ENCODE measurements at places on chromosomes 6 and 20.

- DNase-seq = no peak
Observed at GRCh38 chr6:2514965-2515543, 235.7 kb downstream of the MYLK4 start.

DNA sequence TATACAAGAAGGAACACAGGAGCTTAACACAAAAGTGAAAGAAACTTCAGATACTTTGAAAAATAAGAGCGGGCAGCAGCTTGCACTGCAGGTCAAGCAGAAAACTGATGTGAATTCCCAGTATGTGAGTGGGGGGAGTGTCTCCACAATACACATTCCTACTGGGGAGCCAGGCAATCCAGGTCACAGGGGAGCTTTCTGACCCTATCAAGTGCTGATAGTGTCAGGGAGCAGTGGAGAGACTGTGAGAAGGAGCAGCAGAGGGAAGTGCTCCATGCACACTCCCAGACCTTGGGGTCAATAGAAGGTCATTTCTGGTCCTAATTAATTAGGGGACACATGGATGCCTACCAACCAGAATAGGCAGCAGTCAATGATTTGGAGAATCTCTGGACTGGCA is 59.4 kb downstream of the PDSS2 start:
- no peak for DNase-seq

- no peak for DNase-seq
Observed at GRCh38 chr20:3436864-3437574, 29.6 kb upstream of the DNAAF9 start.

DNA sequence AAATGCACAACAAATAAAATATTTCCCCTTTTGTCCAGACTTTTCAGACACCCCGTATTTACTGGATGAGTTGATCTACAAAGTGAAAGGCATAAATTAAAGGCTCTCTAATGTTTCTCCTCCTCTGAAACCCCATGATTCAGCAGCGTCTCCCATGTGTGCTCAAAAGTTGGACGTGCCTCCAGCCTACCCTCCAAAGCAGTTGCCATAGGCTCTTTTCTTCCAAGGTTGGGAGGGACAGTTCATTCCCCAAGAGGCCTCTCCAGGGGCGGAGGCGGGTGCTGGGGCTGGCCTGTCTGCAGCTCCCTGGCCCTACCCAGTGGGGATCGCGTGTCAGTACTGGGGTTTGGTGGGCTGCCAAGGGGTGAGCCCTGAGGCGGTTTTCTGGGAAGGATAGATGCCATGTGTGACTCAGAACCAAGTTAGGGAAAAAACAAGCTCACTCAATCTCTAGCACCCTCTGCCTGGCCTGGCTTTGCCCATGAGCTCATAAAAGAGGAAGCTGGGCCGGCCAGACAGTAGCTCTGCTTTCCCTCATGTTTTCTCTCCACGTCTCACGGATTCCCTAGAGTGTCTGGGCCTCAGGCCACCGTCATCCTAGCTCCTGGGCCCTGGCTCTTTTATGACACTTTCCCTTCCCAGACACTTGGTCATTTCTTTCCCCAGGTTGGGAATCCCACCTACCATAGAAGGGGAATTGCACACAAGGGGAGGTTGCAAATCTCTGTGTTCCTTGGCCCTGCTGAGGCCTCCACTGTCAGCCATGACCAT is 8.0 kb upstream of the IER3 start:
- DNase-seq = peak; percentile 96

GRCh38 chr6:71288228-71289038 is at the start of gene OGFRL1:
TSS of gene OGFRL1 (plus strand) at chr6:71288811. CDS start at chr6:71288937, 126 bp downstream.
- peak; percentile 85 for DNase-seq

DNA sequence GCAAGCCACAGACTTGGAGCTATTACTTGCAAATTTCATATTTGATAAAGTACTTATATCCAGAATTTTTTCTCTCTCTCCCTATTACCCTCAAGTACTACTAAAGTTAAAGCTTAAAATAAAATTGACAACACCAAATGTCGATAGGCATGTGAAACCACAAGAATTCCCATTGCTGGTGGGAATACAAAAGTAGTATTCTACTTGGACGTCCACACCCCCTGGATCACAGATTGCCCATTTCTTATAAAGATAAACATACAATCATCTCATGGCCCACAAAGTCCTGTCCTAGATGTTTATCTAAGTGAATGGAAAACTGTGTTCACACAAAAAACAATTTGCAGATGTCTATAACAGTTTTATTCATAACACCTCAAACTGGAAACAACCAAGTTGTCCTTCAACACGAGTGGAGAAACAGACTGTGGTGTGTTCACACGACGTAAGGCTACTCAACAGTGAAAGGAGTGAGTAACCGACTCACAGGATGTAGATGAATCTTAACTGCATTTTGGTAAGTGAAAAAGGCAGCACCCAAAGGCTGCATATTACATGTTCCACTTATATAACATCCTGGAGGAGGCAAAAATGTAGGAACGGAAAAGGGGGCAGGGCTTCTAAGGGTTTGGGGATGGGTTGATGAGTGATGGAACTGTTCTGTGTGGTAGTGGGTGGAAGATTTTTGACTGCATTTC is 297.4 kb downstream of the THBS2 start:
- DNase-seq = no peak

- DNase-seq = no peak
Observed at GRCh38 chr6:54286141-54286540, 22.1 kb upstream of the TINAG start.

GRCh38 chr6:29426654-29427053 is 11.9 kb downstream of the OR12D1 start:
- DNase-seq = no peak

- no peak for DNase-seq
Observed at GRCh38 chr6:53136000-53136609, 12.5 kb downstream of the GCM1 start.

- DNase-seq = no peak
Observed at GRCh38 chr6:163522033-163522432, 107.5 kb downstream of the QKI start.

DNA sequence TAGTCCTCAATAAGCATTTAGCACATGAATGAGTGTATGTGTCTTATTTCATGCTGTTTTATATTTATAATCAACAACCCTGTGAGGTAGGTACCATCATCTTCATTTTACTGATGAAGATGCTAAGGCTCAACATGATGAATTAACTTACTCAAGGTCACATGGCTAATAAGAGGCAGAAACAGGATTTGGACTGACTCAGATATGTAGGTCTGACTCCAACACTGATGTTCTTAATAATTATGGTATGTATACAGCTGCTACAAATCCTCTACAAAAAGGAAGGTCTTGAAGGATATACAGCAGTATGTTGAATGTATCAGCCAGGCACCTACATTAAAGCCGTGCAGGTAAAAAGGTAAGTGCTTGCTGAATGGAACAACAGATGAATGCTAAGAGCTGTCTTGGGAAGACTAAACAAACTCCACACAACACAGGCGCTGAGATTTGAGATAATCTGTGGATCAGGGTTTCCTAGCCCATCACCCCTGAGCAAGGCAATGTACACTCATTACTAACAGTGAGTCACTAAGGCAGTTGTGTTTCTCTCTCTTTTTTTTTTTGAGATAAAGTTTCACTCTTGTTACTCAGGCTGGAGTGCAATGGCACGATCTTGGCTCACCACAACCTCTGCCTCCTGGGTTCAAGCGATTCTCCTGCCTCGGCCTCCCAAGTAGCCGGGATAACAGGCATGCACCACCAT is 31.9 kb downstream of the TTI1 start:
- no peak for DNase-seq
